ENCODE measurements at places on chromosomes 12 and 14. TPM values are rescaled to one million over a fixed set of nuclear protein-coding genes. Genes with fewer than 3 reads are reported as not detected.

Gene MYO1H
- polyA plus RNA-seq: not detected

Gene NRIP2
- not detected for polyA plus RNA-seq

Gene OVCH1
- not detected for polyA plus RNA-seq

Gene AICDA
- polyA plus RNA-seq: 0.05 TPM

Gene CD27
- not detected for polyA plus RNA-seq

Gene SLC16A7
- 0.14 TPM for polyA plus RNA-seq

Gene TSPAN8
- polyA plus RNA-seq: not detected

Gene TRHDE
- 0.32 TPM for polyA plus RNA-seq

Gene GDF3
- polyA plus RNA-seq: not detected

Gene SCNN1A
- 5.7 TPM for polyA plus RNA-seq
